ENCODE measurements at places on chromosomes 3 and 15.

DNA sequence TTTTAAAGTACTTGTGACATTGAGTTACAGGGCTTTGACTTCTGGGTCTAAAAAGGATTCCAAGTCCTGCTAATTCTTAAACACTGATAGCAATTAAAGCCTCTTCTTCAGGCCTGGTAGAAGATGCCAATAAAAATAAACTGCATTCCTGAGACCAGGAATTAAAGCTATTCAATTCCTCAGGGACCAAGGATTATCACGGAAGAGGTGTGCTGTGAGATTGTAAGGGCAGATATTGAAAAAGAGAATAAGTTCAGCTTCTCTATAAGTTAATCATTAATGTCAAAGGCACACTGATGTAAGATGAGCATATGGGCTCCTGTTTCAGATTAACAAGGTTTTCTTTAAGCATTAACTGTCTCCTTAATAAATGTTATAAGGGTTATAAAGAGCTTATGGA, 611.3 kb downstream of the SI start:
- H3K4me1 ChIP-seq: no peaks in the 10 kb centered on the region
- H3K4me3 ChIP-seq: no peak overlapping the region
- DNase-seq: no peak
- no peak overlapping the region for H3K27ac ChIP-seq
- H3K27me3 ChIP-seq: no peaks in the 10 kb centered on the region

DNA sequence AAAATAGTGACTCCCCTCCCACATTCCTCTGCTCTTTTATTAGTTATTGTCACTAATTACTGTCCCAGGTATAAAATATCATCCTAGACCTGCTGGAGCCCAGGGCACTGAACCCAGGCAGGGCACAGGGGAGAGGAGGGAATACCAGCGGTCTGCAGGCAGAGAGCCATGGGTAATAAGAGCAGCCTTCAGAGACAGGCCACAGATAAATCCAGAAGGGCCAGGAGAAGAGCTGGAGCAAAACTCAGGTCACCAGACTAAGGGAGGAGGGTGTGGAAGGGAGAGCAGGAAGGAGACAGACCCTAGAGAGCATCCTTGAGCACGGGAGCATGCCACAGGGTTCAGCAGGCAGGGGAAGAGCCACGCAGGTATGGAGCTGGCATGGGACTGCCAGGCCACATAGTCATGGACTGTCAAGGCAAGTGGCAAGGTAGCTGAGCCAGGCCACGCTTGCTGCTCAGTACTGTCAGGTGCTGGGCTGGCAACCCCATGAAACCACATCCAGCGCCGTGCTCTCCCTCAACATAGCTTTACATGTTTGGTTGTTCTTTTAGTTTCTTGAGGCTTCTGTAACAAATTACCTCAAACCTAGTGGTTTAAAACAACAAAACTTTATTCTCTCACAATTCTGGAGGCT, 15.6 kb upstream of the CAPN3 start:
- no peak overlapping the region for H3K4me3 ChIP-seq
- H3K4me1 ChIP-seq: no peaks in the 10 kb centered on the region
- H3K36me3 ChIP-seq: no peaks in the 10 kb centered on the region
- H3K27me3 ChIP-seq: no peaks in the 10 kb centered on the region
- H3K27ac ChIP-seq: no peak overlapping the region
- DNase-seq: no peak

DNA sequence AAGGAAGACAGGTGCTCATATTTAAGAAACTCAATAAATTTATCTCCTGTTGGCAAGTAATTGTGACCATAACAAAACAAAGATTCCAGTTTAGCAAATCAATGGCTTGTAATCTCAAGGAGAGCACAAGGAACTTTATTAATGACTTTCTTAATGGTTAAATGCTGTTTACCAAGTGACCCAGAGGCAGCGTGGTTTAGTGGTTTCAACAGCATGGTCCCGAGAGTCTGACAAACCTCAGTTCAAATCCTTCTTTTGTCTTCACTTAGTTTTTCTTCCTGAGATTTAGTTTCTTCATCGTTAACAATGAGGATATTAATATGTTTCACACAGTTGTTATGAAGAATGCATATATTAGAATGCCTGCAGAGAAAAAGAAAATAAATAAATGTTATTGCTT, 212.6 kb downstream of the KCNMB2 start:
- H3K36me3 ChIP-seq: no peaks in the 10 kb centered on the region
- H3K4me1 ChIP-seq: no peaks in the 10 kb centered on the region
- no peaks in the 10 kb centered on the region for H3K27me3 ChIP-seq
- no peak overlapping the region for H3K4me3 ChIP-seq
- H3K27ac ChIP-seq: no peak overlapping the region

DNA sequence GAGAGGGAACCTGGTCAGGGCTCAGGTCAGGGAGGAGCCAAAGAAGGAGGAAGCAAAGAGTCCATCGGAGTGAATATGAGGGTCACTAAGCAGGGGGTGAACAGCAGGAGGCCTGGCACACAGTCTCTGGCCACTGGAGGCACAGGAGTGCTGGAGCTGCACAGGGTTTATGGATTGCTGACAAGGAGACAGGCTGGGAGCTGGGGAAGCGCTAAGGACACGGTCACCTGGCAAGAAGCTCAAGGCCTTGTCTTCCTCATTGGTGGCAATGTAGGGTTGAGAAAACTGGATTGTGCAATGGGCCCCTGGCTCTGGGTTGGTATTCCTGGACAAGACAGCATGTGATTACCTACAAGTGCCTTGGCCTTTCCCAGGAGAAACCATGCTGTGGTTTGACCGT, 5.8 kb upstream of the CAMP start:
- no peak for DNase-seq
- H3K27me3 ChIP-seq: no peaks in the 10 kb centered on the region
- H3K4me3 ChIP-seq: no peak overlapping the region
- H3K4me1 ChIP-seq: no peaks in the 10 kb centered on the region
- no peaks in the 10 kb centered on the region for H3K36me3 ChIP-seq

DNA sequence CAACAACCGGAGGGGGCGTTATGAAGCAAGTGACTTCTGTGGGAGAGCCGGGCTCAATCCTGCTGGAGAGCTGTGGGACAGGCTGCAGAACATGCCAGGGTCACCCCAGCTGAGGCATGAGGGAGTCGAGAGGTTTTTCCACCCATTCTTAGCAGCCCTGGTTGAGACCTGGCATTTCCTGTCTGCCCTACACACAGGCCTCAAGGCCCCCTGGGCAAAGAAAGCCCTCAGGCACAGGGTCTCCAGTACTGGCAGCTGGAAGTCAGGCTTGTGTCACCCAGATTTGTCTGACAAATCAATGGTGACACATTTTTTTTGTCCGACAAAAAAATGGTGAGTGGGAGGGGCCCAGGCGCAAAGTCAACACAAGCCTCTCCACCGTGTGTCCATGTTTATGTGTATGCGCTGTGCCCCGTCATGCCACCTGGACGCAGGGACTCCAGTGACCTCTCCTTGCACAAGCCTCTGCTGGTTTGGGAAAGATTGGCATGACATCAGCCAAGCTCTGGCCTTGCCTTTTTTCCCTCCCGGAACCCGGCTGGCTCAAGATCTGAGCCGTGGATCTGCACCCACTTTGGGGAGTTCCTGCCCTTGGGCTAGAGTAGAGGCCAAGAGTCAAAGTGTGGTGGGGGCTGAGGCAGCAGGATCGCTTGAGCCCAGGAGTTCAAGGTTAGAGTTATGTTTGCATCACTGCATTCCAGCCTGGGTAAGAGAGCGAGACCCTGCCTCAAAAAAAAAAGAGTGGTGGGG, 20.8 kb upstream of the ALAS1 start:
- H3K36me3 ChIP-seq: no peaks in the 10 kb centered on the region
- no peaks in the 10 kb centered on the region for H3K27me3 ChIP-seq
- no peak for DNase-seq
- no peak overlapping the region for H3K4me3 ChIP-seq
- H3K27ac ChIP-seq: no peak overlapping the region
- peaks cover 16% of the 10 kb centered on the region for H3K4me1 ChIP-seq

GRCh38 chr3:69462022-69462825, 76.3 kb upstream of the FRMD4B start:
- no peaks in the 10 kb centered on the region for H3K36me3 ChIP-seq
- H3K27ac ChIP-seq: no peak overlapping the region

- DNase-seq: no peak
- no peak overlapping the region for H3K4me3 ChIP-seq
- H3K36me3 ChIP-seq: peaks cover under 1% of the 10 kb centered on the region
- H3K4me1 ChIP-seq: peaks cover 50% of the 10 kb centered on the region
- no peaks in the 10 kb centered on the region for H3K27me3 ChIP-seq
- H3K27ac ChIP-seq: no peak overlapping the region
Measured at GRCh38 chr3:10547841-10548783, 42.7 kb upstream of the ATP2B2 start.

- no peak for DNase-seq
- H3K36me3 ChIP-seq: no peaks in the 10 kb centered on the region
- no peaks in the 10 kb centered on the region for H3K27me3 ChIP-seq
- H3K27ac ChIP-seq: no peak overlapping the region
- no peak overlapping the region for H3K4me3 ChIP-seq
Measured at GRCh38 chr3:72727172-72727571, 121.1 kb downstream of the SHQ1 start.

GRCh38 chr15:90345857-90346256, 6.2 kb upstream of the ZNF774 start:
- H3K36me3 ChIP-seq: no peaks in the 10 kb centered on the region
- H3K4me3 ChIP-seq: no peak overlapping the region
- no peak for DNase-seq
- peaks cover 2% of the 10 kb centered on the region for H3K27me3 ChIP-seq

- H3K4me3 ChIP-seq: no peak overlapping the region
- no peak for DNase-seq
- H3K36me3 ChIP-seq: no peaks in the 10 kb centered on the region
- H3K27ac ChIP-seq: no peak overlapping the region
- no peaks in the 10 kb centered on the region for H3K4me1 ChIP-seq
Measured at GRCh38 chr15:49864251-49864650, 243.4 kb downstream of the DTWD1 start.

DNA sequence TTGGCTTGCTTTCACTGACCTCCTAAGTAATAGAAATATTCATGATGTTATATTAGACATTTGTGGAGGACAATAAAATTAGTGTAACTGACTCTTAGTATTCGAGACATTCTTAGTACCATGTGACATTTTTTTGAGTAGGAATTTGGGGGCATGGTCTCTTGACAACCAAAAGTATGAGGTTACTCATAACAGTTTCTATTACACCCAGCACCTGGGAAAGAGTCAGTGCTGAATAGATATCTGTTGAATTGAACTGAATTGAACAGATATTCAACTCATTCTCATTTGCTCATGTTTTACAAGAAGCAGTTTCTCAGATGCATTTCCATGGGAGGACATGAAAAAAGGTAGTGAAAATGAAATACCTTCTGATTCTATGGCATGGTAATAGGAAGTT, 84.4 kb downstream of the CMSS1 start:
- DNase-seq: no peak
- no peak overlapping the region for H3K4me3 ChIP-seq
- no peaks in the 10 kb centered on the region for H3K27me3 ChIP-seq

DNA sequence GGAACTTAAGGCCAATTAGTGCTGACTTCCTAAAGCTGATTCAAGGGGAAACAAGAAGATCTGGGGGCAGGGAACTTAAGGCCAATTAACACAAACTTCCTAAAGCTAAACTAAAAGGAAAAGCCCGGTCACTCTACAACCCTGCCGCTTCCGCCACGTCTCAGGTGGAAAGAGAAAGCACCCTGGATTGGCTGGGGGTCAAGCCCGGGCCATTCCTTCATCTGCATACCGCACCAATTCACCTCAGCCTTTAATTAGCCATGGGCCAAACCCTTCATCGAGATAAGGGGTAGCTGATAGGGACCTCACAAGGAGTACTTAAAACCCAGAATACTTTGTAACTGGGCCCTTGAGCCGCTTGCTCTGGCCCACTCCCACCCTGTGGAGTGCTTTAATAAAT, 14.4 kb downstream of the TMPRSS7 start:
- H3K27me3 ChIP-seq: no peaks in the 10 kb centered on the region
- H3K27ac ChIP-seq: no peak overlapping the region
- no peak for DNase-seq
- peaks cover 14% of the 10 kb centered on the region for H3K4me1 ChIP-seq
- no peaks in the 10 kb centered on the region for H3K36me3 ChIP-seq

- H3K27ac ChIP-seq: no peak overlapping the region
- peaks cover 4% of the 10 kb centered on the region for H3K36me3 ChIP-seq
- H3K4me1 ChIP-seq: peaks cover 3% of the 10 kb centered on the region
Measured at GRCh38 chr3:157543501-157544035, 40.4 kb upstream of the VEPH1 start.

GRCh38 chr15:63977119-63977518, 69.2 kb downstream of the DAPK2 start:
- no peaks in the 10 kb centered on the region for H3K27me3 ChIP-seq
- H3K27ac ChIP-seq: no peak overlapping the region
- H3K4me1 ChIP-seq: peaks cover 50% of the 10 kb centered on the region
- H3K36me3 ChIP-seq: no peaks in the 10 kb centered on the region

DNA sequence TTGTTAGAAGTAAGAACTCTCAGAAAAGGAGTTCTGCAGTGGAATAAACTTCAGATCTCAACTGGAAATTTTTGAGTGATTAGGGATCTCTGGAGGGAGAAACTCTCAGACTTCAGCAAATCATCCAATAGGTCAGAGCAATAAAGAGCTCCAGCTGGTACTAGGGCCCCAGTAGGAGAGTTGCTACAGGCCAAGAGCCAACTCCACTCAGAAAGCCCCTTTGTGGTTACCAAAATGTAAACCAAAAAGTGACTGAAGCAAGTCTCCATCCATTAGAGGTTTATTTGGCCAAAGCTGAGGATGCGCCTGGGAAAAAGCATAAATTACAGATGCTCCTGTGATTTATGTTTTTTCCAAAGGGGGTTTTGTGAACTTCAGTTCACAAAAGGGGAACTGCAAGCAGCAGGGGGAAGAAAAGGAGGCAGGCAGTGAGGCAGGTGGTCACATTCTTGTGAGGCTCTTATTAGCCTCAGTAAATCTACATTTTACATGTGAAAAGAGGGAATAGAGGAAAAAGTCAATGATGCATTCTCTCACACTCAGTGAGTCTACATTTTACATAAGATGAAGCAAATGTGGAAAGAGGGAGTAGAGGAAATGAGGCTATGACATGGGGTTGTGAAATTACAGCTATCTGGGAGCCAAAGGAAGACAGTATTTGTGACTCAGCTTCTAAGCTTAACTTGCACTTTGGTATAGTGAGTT, 92.4 kb upstream of the DAZL start:
- H3K4me1 ChIP-seq: peaks cover 4% of the 10 kb centered on the region
- peak overlapping the region; percentile 54 for H3K27ac ChIP-seq
- DNase-seq: no peak
- peaks cover 2% of the 10 kb centered on the region for H3K27me3 ChIP-seq
- no peaks in the 10 kb centered on the region for H3K36me3 ChIP-seq

GRCh38 chr15:61220125-61220524, 9.0 kb downstream of the RORA start:
- no peak overlapping the region for H3K27ac ChIP-seq
- no peaks in the 10 kb centered on the region for H3K4me1 ChIP-seq
- H3K4me3 ChIP-seq: no peak overlapping the region
- no peaks in the 10 kb centered on the region for H3K27me3 ChIP-seq
- no peaks in the 10 kb centered on the region for H3K36me3 ChIP-seq
- no peak for DNase-seq
